ENCODE measurements at places on chromosomes 5 and 9. TPM values are rescaled to one million over a fixed set of nuclear protein-coding genes. Genes with fewer than 3 reads are reported as not detected.

DNA sequence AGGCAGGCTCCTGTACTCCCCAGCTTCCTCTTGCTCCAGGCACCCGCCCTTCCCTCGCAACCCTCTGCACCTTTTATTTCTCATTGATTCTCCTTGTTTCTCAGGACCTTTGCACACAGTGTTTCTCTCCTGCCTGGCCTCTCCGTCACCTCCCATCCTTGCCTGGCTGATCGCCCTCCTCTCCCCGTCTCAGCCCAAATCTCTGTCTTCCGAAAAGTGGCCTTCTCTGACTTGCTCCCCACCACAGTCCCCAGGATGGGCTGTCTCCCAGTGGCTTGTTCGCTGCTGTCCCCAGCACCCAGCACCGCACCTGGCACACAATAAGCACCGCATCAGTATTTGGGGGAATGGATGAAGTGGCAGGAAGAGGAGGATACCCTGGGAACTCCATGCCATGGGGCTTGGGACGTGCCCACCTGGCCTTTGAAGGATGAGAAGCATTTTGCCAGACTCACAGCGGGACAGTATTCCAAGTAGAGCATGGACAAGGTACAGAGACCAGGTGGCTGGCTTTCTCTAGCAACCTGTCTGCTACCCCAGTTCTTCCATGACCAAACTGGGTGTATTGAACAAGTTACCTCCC, 62.5 kb downstream of the LMX1B start:
- H3K27ac ChIP-seq, result no peak overlapping the region
- DNase-seq, result no peak
- H3K36me3 ChIP-seq, result no peaks in the 10 kb centered on the region
- no peak overlapping the region for H3K4me3 ChIP-seq

DNA sequence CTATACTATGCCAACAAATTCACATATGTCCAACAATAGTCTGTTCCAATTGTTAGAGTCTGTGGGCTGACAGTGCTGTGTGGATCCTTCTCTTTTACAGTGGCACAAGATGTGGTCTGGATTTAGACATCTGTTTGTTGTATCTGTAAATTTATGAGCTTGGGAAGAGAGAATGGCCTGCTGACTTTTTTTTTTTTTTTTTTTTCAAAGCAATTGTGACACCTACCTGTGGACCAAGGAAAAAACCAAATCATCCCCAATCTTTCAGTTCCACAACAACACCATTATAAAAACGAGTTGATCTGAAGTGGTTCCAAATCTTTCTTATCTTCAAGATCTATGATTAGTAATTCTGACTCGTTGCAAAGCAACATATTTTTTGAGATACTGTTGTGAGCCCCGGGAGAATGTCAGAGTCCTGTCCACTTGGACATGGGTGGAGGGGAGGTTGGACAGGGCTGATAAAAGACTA, 4.9 kb downstream of the IRX2 start:
- no peak overlapping the region for H3K4me3 ChIP-seq
- no peak for DNase-seq
- no peaks in the 10 kb centered on the region for H3K4me1 ChIP-seq
- H3K27me3 ChIP-seq, result peaks cover 77% of the 10 kb centered on the region

- peaks cover 8% of the 10 kb centered on the region for H3K36me3 ChIP-seq
- H3K4me3 ChIP-seq, result no peak overlapping the region
- no peak for DNase-seq
- H3K27me3 ChIP-seq, result no peaks in the 10 kb centered on the region
- no peaks in the 10 kb centered on the region for H3K4me1 ChIP-seq
- H3K27ac ChIP-seq, result no peak overlapping the region
These were observed 60.8 kb downstream of the MTMR12 start for GRCh38 chr5:32251871-32252458.

DNA sequence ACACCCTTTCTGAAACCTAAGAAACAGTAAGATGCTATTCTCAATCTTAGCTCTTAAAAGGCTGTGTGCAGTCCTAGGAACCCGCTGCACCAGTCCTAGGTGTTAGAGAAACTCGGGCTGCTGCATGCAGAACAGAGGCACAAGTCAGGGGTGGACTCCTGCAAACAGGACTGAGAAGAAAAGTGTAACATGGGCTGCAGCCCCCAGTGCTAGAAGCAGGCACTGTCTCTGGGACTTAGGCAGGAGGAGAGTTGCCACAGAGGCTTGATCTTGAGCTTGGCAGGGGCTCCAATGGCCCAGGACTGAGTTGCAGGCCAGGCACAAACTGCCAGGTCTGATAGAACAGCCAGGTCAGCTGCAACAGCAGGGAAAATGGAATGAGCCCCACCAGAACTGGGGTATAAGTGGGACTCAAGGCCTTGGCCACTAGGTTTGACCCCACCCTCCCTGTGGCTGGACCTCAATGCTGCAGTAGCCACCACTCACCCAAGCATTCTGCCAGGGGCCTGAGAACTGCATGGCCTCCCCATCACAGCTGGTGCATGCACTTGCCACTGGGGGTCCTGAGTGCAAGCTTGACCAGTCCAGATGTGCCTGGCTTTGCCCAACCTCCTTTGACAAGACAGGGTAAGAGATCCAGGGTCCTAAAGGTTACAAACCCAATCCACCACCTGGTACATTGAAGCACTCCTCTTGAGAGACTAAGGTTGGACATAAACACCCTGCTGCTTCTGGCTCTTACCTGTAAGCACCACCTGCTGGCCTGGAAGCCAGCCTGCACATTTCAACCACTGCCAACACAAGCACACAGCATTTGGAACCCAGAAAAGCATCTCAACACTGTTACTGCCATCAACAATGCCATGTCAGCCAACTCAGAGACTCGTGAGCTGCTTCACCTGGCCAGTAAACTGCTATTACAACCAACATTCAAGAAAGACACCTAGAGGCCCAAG, 103.3 kb downstream of the FBXL17 start:
- DNase-seq, result no peak
- H3K4me1 ChIP-seq, result no peaks in the 10 kb centered on the region
- H3K27ac ChIP-seq, result no peak overlapping the region
- H3K36me3 ChIP-seq, result no peaks in the 10 kb centered on the region
- no peaks in the 10 kb centered on the region for H3K27me3 ChIP-seq
- no peak overlapping the region for H3K4me3 ChIP-seq

- DNase-seq, result no peak
- H3K4me3 ChIP-seq, result no peak overlapping the region
- H3K4me1 ChIP-seq, result no peaks in the 10 kb centered on the region
- H3K36me3 ChIP-seq, result no peaks in the 10 kb centered on the region
- no peaks in the 10 kb centered on the region for H3K27me3 ChIP-seq
These were observed 366.1 kb upstream of the CCNH start for GRCh38 chr5:87778876-87779275.

GRCh38 chr5:94473936-94474335, 144.5 kb downstream of the KIAA0825 start:
- no peaks in the 10 kb centered on the region for H3K36me3 ChIP-seq
- no peak overlapping the region for H3K4me3 ChIP-seq
- H3K4me1 ChIP-seq, result no peaks in the 10 kb centered on the region

The GPR151 gene
- total RNA-seq, result not detected

The EDIL3 gene
- total RNA-seq, result 23.6 TPM

The RNF208 gene
- 6.5 TPM for total RNA-seq

The HOMER1 gene
- total RNA-seq, result 2.3 TPM

The TRAF1 gene
- 1.5 TPM for total RNA-seq
